ENCODE measurements at places on chromosomes 7 and 10.

GRCh38 chr7:111256391-111256790, 165.5 kb downstream of the LRRN3 start:
- DNase-seq = no peak

GRCh38 chr7:48207155-48207675, 36.0 kb downstream of the ABCA13 start:
- DNase-seq = no peak

GRCh38 chr7:22269963-22270362, 87.0 kb downstream of the RAPGEF5 start:
- no peak for DNase-seq

DNA sequence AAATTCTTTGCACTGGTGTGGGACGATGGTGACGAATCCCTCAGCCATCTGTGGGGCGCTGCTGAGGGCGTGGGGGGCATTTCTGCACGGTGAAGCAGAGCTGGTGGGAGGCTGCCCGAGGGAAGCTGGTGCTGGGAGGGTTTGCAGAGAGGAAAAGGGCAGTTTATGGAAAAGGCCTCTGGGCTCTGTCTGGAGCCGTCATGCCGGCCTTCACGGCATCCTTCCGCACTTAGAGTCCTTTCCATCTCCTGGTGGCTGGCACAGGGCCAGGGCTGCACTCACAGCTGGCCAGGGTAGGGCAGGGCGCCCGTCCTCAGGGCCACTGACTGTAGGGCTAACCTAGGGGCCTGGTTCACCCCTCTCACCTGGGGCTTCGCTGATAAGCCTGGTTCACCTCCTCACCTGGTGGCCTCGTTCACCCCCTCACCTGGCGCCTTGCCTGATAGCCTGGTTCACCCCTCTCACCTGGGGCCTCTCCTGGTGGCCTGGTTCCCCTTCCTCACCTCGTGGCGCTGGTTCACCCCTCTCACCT, 598 bp upstream of the AMZ1 start:
- DNase-seq = no peak

DNA sequence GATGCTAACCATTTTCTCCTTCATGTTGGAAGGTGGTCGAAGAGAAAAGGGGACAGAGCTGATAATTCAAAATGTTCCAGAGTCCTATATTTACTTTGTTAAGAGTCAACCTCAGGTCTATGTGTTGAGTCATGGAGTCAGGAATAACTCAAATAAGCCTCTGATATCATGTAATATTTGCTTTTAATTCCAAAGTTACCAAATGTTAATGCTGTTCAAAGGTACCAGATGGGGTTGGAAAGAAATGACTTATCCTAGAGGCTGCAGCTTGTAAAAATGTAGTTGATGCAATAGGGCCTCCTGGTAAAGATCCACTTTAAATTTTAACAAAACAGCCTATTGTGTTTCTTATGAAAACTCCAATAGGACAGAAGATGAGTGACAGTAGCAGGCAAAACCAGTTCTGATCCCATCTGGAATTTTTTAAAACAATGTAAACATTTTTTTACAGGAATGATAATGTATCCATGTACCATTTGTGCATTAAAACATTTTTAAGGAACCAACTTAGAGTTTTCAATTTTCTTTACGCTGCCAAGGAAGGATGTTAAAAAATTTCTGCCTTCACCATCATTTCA, 218.2 kb downstream of the ANK3 start:
- DNase-seq = no peak

- DNase-seq = no peak
These were observed 79.0 kb upstream of the LSM8 start for GRCh38 chr7:118104812-118105441.

DNA sequence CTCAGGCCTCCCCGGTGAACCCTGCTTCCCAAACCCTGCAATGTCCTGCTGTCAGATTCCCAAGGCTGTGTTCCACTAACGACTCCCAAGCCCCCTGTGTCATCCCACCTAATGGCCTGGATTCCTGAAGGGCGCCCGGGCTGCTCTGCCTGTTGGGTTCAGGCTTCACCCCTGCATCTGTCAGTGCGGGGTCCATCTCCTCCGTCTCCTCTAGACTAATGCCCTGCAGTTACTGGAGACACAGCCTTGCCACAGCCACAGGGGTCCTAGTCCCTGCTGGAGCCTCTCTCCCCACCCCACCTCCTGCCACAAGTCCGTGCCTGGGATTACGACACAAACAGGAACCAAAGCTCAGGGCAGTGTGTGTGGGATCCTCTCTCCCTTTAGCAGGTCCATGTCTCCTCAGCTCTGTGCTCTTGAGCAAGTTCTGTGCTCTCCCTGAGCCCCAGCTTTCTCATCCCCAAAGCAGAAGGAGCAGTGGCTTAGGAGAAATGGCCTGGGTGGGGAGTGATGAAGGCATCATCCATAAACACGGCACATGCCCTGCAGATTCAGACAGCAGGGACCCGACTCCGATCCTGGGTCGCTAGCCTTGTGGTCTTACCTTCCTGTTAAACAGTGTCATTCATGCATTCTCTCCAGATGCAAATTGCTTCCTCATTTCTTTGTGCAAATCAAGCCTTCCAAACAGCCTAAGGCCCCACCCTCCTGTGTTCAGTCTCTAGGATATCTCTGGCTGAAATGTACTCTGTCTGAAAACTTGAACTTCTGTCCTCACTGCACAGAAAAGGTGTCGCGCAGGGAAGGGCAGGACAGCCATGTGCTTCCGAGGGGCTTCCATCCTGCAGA, 8.2 kb upstream of the RBP3 start:
- DNase-seq = no peak

DNA sequence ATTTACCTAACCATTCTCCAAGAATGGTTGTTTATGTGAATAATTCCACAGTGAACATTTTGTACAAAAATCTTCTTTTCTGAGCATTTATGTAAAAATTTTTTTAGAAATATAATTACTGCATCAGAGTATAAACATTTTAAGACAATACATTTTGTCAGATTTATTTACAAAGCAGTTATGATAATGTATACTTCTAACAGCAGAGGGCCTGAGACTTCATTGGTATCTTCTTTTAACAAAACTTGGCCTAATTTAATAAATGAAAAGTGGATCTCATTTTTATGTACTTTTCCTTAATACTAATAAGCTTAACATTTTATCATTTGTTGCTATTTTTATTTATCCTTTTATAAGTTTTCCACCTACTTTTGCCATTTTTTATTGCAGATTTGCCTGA, 69.4 kb downstream of the HECTD2 start:
- no peak for DNase-seq

DNA sequence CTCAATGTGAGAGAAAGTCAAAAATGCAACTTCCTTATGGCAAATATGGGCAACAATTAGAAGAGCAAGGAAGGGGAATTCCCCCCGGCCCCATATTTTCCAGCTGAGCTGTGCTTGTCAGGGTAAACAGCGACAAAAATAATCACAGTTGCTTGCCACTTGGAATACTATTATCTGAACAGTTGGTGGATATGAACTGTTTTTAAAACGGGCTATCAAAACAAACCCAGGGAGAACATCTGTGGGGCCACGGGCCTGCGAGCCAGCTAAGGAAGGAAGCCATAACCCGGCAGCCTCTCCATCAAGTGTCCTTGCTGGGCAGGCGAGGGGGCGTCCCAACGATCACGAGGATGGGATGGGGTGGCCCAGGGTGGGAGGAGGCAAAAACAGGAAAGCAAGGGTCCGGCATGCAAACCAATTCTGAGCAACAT, 228.4 kb downstream of the ARHGAP12 start:
- no peak for DNase-seq

DNA sequence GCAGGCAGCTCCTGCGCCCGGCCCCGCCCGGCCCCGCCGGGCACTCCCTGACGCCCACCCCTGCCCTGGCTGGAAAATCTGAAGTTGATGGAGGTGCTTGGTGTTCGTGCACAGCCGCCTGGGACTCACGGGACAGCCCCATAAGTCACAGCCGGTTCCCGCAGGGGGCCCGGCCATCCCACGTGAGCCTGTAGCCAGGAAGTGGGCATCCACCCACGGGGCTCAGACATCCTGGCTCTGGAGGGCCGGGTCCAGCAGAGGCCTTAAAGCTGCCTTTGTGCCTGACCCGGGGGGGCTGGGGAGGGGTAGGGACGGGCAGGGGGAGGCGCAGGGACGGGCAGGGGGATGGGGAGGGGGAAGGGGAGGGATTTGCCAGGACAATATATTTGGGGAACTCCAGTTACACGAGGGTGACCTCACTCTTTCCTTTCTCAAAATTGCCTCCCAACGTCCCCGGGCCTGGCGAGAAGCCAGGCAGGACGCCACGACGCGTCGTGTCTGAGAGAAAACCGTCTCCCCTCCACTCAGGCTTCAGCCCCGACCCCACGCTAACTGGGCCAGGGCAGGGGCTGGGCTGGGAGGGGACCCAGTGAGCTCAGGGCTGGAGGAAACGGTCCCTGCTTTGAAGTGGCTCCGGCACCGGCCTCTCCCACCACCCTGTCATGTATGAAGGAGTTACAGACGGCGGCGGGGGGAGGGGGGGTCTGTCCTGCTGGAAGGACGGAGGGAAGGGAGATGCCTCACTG, 82.1 kb upstream of the PDGFA start:
- DNase-seq = peak; percentile 81

GRCh38 chr7:151248346-151249033, at the start of gene SMARCD3:
Gene SMARCD3 (minus strand): TSS chr7:151248694. CDS start chr7:151248562, 132 bp downstream.
- no peak for DNase-seq

- DNase-seq = no peak
These were observed 986 bp downstream of the NRP1 start for GRCh38 chr10:33333260-33334101.

DNA sequence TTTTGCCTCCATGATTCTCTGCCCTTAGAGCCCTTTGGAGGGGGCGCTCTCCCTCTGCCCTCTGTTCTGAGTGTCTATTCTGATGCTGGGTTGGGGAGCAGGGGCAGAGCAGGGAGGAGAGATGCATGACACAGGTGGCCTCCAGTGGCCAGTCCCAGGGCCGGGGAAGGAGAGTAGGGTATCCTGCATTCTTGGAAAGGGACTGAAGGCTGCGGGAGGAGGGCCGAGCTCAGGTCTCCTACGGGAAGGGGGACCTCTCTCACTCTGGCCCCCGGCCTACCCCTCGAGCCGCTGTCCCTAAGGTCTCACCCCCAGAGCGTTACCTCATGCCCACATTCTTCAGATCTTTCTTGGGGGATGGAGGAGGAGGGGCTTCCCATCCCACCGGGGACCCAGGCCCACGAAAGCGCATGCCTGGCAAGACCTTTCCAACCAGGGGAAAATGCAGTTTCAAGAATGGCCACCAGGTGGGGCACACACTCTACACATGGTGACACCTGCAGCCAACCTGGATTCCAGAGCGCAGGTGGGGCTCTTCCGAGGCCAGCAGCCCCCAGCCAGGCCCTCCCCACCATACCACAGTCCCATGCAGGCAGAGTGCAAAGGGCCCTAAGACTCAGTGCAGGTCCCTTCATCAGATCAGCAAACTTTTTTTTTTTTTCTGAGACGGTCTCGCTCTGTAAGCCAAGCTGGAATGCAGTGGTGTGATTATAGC, 86.4 kb downstream of the MYL10 start:
- peak; percentile 71 for DNase-seq

DNA sequence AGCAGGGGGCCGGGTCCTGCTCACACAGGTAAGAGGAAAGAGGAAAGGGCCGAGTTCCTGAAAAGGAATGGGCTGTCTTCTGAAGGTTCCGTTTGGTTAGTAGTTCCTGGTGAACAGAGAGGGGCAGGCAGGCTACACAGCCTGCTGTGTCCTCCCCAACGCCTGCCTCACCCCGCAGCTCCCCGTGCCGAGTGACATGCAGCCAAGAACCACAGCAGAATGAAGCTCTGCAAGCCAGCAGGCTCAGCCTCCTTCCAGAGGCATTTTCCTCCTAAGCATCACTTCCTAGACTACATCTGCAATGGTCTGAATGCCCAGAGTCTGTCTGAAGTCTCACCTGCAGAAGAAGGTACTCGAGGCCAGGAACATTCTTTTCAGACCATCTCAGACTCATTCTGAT, 202.4 kb upstream of the TCERG1L start:
- DNase-seq = no peak

DNA sequence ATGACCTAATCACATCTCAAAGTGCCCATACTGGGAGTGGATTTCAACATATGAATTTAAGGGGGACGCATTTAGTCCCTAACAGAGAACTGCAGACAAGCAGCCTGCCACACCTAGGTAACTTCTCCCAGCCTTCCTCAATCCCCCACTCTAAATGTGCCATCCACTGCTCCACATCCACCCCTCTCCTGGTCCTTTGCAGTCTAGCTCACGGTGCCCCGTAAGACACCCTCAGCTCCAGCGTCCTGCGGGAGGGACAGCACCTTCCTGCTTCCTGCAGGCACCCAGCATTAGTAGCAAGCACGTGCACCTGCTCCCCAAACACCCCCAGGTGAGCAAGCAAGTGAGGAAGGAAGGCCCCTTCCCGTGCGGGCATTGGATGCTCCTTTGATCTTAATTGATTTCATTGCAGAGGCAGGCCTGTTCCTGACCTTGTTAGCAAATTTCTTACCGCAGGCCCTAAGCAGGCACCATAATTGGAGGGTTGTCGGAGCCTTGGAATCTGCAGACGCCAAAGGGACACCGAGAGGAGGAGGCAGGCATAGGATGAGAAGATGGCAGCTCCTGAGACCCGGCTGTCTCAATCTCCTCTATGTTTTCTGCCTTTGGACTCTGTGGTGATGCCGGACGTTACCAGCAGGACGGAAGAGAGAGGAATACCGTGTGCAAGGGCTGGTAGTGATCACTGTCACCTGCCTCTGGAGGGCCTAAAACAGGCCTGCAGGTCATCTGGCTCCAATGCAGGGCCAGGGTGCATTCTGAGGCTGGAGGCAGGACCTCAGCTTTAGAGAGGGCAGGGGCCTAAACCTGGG, 75.8 kb upstream of the CHST15 start:
- DNase-seq = no peak

GRCh38 chr10:53314876-53315275, 542.3 kb upstream of the MBL2 start:
- DNase-seq = no peak

- no peak for DNase-seq
These were observed 535.6 kb upstream of the GHITM start for GRCh38 chr10:83603708-83604107.

GRCh38 chr7:45100761-45101480, 10.6 kb downstream of the TBRG4 start:
- DNase-seq = no peak
